OCI-LY7 (cell line): ENCODE measurements at places on chromosomes 6 and 20.
A peak's percentile ranks its signal among the peaks of the same experiment; 100 is the strongest.

- no peak for DNase-seq
Observed at GRCh38 chr20:12728782-12729181, 280.0 kb upstream of the SPTLC3 start.

DNA sequence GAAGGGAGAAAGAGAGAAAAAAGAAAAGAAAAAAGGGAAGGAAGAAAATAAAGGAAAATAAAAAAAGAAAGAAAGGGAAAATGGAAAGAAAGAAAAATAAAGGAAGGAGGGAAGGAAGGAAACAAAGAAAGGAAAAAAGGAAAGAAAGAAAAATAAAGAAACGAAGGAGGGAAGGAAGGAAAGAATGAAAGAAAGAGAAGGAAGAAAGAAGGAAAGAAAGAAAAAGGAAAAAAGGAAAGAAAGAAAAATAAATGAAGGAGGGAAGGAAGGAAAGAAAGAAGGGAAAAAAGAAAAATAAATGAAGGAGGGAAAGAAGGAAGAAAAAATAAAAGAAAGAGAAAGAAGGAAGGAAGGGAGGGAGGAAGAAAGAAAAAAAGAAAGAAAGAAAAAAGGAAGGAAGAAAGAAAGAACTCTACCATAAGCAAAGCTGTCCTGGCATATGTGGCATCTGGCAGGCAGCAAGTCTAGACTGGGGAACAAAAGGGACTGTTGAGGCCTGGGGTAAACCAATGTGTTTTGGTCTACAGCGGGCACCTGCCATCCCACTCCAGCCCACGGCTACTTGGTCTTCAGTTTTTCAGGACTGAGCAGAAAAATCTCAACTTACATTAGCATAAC is 86.9 kb downstream of the TFAP2C start:
- no peak for DNase-seq

DNA sequence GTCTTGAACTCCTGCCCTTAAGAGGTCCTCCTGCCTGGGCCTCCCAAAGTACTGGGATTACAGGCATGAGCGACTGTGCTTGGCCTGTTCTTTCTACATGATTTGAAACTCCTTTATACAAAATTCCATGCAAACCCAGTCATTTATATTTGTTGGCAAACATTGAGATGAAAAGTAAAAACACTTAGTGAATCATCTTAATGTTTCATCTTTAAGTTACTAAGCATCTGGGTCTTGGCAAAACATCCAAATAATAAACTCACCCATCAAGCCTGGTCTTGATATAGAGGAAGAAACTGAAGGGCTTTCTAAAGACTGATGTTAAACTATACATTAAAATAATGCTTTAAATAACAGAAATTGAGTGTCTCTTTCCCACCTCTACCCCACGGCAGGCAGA is 95.1 kb downstream of the FUT9 start:
- no peak for DNase-seq

DNA sequence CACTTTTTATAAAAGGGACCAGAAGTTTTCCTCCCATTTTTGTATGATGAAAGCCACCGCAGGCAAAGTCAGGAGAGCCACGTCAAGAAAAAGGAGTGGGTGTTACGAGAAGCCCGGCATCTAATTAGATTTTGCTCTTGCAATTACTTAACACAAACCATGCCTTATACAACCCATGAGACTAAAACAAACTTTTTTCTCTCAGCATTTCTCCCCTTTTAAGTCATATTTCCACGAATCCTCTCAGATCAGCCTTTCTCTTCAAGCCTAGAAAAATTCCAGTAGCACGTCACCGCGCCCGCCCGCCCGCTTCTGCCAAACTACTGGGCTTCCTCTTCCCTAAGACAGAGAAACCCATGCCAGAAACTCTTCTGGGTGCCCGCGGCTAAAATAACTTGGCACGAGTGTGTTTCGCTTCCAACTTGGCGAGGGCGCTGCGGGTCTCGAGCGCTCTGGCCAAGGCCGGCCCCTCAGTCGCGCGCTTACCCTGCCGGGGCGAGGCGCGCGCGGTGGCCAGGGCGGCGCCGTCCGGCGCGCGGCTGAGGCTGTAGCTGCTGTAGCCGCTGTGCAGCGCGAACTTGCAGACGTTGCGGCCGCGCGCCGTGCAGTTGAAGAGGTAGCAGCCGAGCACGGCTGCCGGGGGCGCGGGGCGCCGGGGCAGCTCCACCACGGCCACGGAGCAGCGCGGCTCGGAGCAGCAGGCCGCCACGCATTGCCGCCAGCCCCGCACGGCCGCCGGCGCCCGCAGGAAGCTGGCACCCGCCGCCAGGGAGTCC is 1.0 kb downstream of the LRP11 start:
- DNase-seq, result peak; percentile 52

DNA sequence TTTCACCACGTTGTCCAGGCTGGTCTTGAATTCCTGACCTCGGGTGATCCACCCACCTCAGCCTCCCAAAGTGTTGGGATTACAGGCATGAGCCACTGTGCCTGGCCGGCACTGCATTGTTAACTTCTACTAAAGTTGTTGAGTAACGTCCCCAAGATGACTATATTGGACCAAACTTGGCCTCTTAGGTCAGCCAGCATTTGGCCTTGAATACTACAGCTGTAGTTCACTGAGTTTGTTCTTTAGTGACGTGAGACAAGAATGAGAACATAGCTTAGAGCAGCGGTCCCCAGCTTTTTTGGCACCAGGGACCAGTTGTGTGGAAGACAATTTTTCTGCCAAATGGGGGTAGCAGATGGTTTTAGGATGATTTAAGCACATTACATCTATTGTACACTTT is 237.1 kb downstream of the TBC1D7 start:
- no peak for DNase-seq

GRCh38 chr6:35737413-35738211 is 780 bp downstream of the ARMC12 start:
- DNase-seq, result peak; percentile 91

GRCh38 chr20:41989935-41990635 is 371.9 kb upstream of the CHD6 start:
- no peak for DNase-seq

GRCh38 chr6:2741756-2742155 is 9.0 kb downstream of the MYLK4 start:
- no peak for DNase-seq

- DNase-seq, result no peak
Observed at GRCh38 chr20:382291-383115, 1.9 kb downstream of the TRIB3 start.

DNA sequence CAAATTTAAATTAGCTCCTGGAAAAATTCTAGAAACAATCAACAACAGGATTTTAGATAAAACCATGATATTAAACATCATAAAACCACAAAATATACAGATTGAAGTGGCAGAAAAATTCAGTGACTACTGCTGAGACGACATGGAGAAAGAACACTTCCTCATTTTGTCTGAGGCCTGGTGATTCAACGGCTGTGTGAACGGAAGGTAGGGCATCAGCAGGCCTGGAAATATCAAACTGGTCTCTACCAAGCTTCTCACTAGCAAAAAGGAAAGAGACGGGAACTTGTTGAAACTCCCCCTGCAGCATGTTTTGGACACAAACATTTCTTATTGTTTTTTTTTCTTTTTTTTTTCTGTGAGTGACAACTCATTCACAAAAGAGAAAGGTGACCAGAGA is 58.0 kb upstream of the AHI1 start:
- peak; percentile 21 for DNase-seq

GRCh38 chr6:129402244-129402643 is 307.7 kb downstream of the ARHGAP18 start:
- DNase-seq, result no peak

DNA sequence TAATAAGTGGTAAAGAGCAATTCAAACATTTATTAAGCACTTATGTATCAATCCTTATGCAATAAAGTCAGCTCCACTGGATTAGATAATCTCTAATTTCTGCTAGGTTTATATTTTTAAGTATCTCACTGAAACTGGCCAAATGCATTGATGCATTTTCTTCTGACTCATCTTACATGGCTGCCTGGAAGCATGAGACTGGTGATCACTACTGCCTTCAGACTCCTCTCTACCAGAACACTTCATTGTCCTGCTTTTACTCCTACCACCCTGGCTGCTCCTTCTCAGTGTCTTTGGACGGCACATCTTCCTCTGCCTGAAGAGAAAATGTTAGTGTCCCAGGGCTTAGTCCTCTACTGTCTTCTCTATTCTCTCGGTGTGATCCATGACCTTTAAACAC is 7.4 kb downstream of the CEP85L start:
- no peak for DNase-seq

DNA sequence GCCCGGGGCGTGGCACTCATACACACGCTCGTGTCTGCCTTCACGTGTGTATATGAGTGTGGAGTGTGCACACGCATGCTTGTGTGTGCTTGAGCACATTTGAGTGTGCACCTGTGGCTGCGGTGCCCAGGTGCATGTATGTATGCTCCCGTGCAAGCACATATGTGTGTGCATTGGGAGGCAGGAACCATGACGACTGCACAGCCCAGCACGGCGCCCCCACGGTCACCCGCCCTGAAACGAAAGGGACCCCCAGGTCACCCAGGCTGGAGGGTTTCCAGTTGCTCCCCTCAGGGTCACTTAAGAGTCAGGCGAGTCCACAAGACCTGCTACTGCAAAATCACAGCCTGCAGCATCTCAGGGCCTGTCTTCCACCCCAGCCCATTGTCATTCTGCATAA is 94.7 kb downstream of the YTHDF1 start:
- DNase-seq, result no peak

DNA sequence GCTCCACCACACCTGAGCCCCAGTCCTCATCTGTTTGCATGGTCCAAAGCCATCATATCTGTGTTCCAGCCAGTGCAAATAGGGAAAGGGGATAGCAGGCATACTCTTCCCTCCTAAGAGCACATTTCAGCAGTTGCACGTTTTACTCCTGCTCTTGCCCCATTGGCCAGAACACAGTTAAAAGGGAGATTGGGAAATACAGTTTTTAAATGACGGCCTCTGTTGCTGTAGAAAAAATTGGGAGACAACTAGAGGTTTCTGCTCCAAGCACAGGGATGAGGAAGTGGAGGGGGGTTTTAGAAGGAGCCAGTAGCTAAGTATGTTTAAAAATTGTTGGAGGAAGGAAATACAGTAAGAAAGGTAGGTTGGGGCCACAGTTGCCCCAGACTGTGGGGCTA is 14.6 kb upstream of the STK35 start:
- DNase-seq, result no peak

- no peak for DNase-seq
Observed at GRCh38 chr6:140816681-140817080, 1316.0 kb upstream of the GJE1 start.

DNA sequence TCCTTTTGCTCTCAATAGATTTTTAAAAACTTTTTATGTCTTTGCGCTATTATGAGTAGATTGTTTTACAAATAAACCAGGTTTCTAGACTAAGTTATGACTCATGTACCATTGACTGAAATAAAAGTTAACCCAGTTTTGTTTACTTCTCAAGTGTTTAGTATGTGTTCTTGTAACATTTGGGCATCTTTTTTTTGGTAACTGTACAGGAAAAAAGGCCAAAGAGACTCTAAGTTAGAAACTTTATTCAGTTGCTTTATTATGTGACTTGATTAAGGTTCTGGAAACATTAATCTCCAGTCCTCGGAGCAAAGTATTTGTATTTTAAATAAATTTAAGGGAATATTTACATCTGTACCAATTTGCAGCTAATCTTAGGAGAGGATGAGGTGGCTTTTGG is 2.9 kb downstream of the NKAIN2 start:
- no peak for DNase-seq

DNA sequence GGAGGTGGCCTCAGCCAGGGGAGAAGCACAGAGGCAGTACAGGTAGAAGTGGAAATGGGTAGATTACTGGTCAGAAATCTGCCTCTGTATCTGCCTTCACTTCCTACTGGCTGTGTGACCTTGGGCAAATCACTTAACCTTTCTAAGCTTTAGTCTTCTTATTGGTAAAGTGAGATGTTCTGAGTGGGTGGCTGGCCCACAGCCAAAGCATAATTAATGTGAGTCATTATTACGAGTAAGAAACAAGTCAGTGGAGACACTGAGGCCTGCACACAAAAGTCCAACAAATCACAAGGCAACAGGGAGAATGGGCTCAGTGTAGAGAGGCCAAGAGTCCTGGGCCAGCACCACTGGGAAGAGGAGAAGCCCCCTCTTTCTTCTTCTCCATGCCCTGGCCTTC is 39.1 kb downstream of the NRN1 start:
- DNase-seq, result no peak

- no peak for DNase-seq
Observed at GRCh38 chr6:47292027-47292426, 17.7 kb downstream of the TNFRSF21 start.
